Naive B cell (primary cell): ENCODE measurements at places on chromosomes 5 and 9.
A peak's percentile ranks its signal among the peaks of the same experiment; 100 is the strongest.

DNA sequence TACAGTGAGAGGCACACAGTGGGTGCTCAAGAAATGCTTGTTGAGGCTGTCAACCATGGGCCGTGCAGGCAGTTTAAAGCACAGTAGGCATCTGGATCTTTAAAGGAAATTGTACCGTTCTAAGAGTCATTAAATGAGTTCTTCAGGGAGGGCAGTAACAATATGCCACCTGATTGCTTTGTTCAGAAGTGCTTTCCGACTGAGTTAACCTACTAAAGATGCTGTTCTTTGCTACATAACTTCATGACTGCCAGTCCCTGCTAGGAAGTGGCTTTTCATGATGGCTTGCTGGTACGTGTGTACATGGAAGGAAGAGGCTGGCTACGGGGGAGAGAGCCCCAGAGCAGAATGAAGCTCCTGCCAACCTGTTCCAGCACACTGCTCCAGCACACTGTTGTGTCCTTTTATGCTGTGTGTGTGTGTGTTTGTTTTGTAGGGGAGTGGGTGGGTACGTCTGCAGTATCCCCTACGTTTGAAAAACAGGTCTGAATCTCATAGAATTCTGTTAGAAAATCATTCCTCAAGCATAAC, 41.9 kb upstream of the PPP2R2B start:
- no peak for DNase-seq

GRCh38 chr5:80509362-80509761, 21.5 kb downstream of the FAM151B start:
- no peak for DNase-seq

- DNase-seq: no peak
These were observed 223.3 kb downstream of the SEC61B start for GRCh38 chr9:99445371-99445891.

DNA sequence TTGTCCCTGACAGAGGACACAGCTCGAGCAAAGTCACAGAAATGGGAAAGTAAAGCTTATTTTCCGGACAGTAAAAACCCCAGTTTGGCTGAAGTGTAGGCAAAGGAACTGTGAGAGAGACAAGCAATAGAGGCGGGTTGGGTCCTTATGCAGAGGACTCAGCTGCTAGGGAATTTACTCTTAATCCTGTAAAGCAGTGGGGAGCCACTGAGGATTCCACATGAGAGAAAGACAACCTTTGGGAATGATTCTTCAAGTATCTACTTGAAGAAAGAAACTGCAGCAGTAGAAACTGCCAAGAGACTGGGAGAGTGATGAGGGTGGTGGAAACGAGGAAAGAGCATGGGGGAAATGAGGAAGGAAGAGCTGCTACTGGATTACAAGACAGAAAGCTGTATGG, 20.2 kb downstream of the ASTN2 start:
- DNase-seq: no peak

DNA sequence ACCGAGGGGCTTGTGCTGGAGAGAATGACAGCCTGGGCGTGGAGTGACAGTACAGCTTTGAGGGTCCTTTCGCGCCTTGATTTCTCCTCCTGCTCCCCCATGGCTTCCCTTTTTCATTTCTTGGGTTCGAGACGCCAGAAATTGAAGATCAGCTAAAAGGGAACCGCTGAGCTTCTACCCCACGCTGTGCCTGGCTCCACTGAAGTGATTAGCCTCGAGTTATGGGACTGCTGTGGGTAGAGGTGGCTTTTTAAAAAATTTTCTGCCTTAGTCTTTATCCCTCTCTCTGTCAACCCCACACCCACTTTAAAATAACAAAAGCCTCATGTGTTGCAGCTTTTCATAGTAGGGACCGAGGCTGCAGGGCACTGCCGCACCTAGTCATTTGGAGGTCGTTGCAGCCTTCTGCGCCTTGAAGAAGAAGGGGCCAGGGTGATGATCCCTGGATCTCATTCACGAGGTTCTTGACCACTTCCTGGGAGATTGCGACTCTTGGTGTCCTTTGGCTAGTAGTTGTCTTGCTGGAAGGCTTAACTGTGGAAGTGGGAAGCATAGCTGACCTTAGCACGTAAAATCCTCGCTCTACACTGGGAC, 603 bp downstream of the PPIP5K2 start:
- no peak for DNase-seq

- no peak for DNase-seq
These were observed 299.3 kb downstream of the ENC1 start for GRCh38 chr5:74341221-74341620.

DNA sequence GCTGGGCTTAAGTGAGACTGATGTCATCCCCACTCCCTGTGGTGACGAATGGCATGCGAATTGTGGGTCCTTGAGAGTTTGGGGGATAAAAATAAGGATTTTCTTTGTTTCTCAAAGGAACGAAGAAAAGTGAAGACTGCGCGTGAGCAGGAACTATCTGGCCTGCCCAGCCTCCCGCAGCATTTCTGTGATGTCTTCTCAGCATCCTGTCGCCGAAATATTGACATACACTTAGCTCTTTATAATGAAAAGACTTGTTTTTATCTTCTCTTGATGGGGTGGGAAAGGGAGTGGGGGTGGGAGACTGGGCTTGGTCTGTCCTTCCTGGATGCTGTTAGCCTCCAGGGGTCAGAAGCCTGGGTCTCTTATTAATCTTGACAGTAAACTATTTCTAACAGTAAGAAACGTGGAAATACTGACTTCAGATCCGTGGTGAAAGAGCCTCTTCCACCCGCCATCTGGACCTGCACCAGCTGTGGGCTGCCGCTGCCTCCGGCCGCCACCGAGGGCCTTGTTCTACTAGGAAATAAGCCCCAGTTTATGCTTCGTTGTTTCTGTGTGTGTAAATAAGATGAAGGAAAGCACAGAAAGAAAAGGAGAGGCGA, 239.6 kb downstream of the FANCC start:
- DNase-seq: no peak

GRCh38 chr5:91166059-91166807, 216.9 kb downstream of the ARRDC3 start:
- no peak for DNase-seq

- DNase-seq: peak; percentile 5
These were observed 101.0 kb downstream of the TMEM232 start for GRCh38 chr5:110625376-110625999.

GRCh38 chr5:135655468-135655815, 76.7 kb upstream of the CXCL14 start:
- no peak for DNase-seq

- no peak for DNase-seq
These were observed 709 bp downstream of the FANCG start for GRCh38 chr9:35079041-35079425.

GRCh38 chr5:106876665-106877194, 794.0 kb downstream of the EFNA5 start:
- DNase-seq: no peak

GRCh38 chr5:7857926-7858632, 7.1 kb upstream of the CFAP90 start:
- no peak for DNase-seq

DNA sequence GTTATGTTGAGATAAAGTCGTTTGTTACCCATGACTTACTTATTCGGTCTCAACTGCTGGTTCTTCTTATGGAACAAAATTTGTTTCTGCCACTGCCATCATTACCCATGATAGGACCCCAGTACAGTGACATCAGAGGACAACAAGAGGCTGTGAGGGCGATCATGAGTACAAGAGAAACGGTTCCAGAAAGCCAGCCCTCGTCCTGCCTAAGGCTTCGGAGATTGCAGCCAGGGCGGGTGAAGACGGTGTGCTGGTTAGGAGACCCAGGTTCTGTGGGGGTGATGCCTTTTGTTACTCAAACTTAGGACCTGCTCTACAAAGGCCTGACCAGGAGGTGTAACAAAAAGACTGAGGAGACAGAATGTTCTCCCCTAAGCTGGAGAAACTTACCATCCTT, 10.9 kb downstream of the FYB1 start:
- no peak for DNase-seq

GRCh38 chr5:79086116-79086515, 16.5 kb downstream of the BHMT2 start:
- no peak for DNase-seq

DNA sequence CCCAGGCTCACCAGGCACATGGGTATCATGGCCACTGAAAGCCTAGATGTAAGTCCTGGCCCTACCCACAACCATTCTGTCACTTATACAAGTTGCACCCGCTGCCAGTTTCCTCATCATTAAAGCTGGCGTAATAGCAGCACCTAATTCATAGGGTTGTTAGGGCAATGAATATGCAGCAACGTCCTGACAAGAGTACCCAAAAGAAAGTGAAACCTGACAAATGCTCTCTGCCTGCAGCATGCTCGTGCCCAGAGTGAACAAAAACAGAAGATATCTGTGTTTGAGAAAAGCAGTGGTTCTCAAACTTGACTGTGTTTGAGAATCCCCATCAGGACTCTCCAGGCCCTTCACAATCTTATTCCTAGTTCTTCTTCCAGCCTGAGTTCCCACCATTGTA, 632.4 kb downstream of the SEMA5A start:
- DNase-seq: no peak

DNA sequence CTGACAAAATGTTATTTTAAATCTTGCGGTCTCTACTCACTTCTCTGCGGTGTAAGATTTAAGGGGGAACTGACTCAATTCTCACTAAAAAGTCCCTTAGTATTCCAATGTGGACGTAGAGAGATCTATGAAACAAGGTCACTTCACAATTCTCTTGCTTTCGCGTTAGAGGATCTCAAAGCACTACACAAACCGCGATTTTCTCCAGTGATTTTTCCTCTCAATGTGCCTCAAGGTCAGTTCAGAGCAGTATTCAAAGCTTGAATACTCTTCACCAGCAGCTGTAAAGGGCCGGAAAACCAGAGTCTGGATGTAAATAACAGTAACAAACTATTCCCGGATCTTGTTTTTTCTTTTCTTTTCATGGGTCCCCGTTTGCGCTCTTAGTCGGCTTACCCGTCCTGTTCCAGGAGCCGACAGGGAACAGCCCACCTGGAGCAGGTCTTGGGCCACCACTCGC, 128.2 kb downstream of the TMEM161B start:
- no peak for DNase-seq

- DNase-seq: no peak
These were observed 25.3 kb upstream of the RECK start for GRCh38 chr9:36011379-36011778.

DNA sequence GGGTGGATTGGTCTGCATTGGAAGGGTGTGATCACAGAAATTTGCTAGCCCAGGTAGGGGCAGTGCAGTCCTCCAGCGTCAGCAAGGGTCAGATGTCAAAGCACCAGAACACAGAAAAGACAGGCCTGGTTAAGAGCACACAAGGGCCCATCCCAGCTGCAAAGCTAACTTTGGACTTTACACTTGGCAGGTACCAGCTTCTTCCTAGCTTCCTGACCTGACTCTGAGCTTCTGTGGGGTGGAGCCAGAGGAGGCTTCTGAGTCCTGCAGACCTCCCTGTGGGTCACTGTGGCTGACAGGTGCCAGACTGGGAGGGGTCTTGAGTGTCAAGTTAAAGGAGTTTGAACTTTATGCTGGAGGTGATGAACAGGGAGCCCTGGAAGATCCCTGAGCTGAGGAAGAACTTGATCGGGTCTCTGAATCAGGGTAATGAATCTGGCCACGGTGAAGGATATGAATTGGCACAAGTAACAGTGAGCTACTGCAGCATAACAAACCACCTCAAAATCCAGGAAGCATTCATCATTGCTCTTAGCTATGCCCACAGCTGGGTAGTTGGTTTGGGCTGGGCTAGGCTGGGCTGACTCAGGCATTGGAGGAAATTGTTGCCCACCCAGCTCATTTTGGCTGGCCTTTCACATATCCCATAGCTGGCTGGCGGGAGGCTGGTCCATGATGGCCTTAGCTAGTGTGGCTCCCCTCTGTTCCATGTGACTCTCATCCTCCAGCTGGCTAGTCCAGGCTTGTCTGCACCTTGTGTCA, 63.4 kb downstream of the BARX1 start:
- no peak for DNase-seq

- DNase-seq: no peak
These were observed 51.2 kb downstream of the DIAPH1 start for GRCh38 chr5:141567513-141568117.

DNA sequence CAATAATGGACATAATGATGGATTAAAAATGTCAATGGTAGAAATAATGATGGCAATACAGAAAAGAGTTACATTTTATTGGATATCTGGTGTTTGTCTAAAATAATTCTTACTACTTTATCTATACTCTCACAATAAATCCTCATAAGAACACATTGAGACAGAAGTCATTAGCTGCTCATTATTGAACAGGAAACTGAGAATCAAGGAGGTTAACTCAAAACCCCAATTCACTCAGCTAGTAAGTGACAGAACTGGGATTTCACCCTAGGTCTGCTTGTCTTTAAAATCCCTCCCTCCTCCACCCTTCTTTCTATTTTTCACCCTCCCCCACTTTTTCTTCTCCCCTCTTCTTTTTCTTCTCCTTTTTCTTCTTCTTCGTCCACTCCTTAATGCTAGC, 285.8 kb upstream of the TNC start:
- DNase-seq: no peak
